ENCODE measurements at places on chromosomes 7 and 10. TPM values are rescaled to one million over a fixed set of nuclear protein-coding genes. Genes with fewer than 3 reads are reported as not detected.

Gene DDIT4
- 84.5 TPM for total RNA-seq

Gene COX19
- total RNA-seq, result 8.6 TPM

Gene IGFBP3
- 0.56 TPM for total RNA-seq

Gene CNTNAP2
- total RNA-seq, result 0.05 TPM

Gene SPDYE1
- not detected for total RNA-seq

Gene STEAP4
- total RNA-seq, result not detected

Gene PAX4
- total RNA-seq, result not detected

Gene SLC26A5
- total RNA-seq, result not detected

Gene LANCL2
- total RNA-seq, result 28.0 TPM

DNA sequence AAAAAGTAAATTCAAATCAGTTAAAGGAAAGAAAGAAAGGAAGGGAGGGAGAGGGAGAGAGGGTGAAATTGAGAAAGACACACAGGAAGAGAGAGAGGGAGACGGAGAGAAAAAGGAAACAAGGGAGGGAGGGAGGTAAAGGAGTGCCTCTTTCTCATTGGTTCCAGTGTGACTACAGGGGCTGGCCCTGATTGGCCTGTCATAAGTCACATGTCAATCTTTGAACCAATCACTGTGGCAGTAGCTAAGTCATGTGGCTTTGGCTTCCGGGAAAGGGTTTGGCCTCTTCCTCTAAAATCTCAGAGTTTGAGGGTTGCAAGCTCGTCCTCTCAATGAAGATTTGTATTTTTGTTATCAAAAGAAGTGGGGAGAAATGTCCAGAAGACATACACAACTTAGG, 150.2 kb downstream of the RAB11FIP2 start:
- no peaks in the 10 kb centered on the region for H3K27me3 ChIP-seq
- no peaks in the 10 kb centered on the region for H3K4me1 ChIP-seq
- DNase-seq, result peak; percentile 52
- H3K36me3 ChIP-seq, result no peaks in the 10 kb centered on the region
- H3K27ac ChIP-seq, result no peak overlapping the region
- H3K4me3 ChIP-seq, result no peak overlapping the region

DNA sequence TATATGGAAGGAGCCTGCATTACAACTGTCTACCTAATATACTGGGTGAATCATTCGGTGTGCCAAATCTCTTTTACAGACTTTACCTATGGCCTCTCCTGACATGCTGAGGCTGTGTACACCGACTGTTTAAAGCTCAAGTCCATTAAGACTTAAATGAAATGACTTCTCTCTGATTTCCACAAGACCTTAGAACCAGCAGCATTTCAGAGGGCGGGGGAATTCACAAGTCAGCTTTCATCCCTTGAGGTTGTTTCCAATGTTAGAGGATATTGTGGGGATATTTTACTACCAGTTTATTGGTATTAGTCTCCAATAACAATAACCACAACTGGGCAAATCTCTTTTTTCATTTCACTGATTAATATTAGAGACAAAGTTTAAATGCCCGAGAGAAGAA, 87.1 kb upstream of the IKZF1 start:
- no peaks in the 10 kb centered on the region for H3K36me3 ChIP-seq
- DNase-seq, result no peak
- no peak overlapping the region for H3K27ac ChIP-seq
- H3K4me3 ChIP-seq, result no peak overlapping the region
- H3K4me1 ChIP-seq, result no peaks in the 10 kb centered on the region

DNA sequence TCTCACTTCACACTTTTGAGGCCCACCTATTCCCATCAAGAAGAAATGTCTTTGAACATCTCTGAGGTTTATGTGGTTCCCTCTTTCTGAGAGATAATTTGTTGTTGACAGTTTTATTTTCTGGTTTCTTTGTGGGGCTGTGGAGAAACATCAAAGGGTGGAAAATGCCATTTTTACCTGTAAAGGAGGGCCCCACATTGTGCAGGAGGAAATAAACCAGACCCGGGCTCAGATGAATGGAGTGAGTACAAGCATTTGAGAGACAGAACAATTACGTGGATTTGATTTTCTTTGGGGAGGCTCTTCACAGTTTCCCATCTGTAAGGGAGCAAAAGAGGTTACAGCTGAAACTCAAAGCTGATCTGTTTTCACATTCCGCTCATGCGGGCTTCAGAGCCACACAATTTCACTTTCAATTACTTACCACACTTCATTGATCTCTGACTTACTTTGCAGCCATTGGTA, 29.8 kb downstream of the ITPRIP start:
- H3K36me3 ChIP-seq, result 0 out of 2 replicates have a peak, but pooled peaks cover 5% of the 10 kb centered on the region
- H3K27me3 ChIP-seq, result no peaks in the 10 kb centered on the region
- peaks cover 9% of the 10 kb centered on the region for H3K4me1 ChIP-seq
- H3K4me3 ChIP-seq, result no peak overlapping the region

- peaks cover 6% of the 10 kb centered on the region for H3K36me3 ChIP-seq
- H3K27ac ChIP-seq, result no peak overlapping the region
- H3K4me1 ChIP-seq, result peaks cover 13% of the 10 kb centered on the region
- no peak for DNase-seq
- no peak overlapping the region for H3K4me3 ChIP-seq
- H3K27me3 ChIP-seq, result no peaks in the 10 kb centered on the region
Measured at GRCh38 chr10:62075912-62076311, 174.4 kb downstream of the ARID5B start.

GRCh38 chr10:34812771-34813170, 2.3 kb downstream of the PARD3 start:
- H3K4me3 ChIP-seq, result no peak overlapping the region
- peaks cover 15% of the 10 kb centered on the region for H3K4me1 ChIP-seq
- H3K36me3 ChIP-seq, result no peaks in the 10 kb centered on the region
- DNase-seq, result no peak
- no peaks in the 10 kb centered on the region for H3K27me3 ChIP-seq

DNA sequence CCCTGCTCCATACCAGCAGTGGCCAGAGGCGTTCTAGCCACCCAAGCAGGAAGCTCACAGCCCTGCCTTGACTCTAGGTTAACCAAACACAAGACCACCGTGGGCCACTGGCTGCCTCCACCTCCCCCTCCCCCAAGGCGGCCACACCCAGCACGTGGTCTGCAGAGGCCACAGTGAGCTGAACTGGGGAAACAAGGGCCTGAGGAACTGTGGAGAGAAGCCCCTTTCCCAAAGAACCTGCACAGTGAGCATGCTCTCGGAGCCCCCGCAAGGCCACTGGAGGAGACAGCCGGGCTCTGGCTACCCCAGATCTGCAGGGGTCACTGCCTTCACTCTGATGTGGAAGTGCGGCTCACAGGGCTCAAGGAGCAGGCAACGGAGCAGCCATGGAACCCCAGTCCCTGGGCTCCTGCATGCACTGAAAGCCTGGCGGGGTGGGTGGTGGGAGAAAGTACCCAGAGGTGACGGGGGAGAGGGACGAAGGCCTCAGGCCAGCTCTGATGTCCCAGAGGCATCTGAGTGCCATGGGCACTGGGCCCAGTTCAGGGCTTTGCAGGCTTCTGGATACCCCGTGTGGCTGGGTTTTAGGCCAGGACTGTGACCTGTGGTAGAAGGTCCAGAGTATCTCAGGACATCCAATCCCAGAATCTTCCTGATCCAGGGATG, 189.2 kb downstream of the EBF3 start:
- no peak overlapping the region for H3K27ac ChIP-seq
- DNase-seq, result no peak
- H3K4me3 ChIP-seq, result no peak overlapping the region

DNA sequence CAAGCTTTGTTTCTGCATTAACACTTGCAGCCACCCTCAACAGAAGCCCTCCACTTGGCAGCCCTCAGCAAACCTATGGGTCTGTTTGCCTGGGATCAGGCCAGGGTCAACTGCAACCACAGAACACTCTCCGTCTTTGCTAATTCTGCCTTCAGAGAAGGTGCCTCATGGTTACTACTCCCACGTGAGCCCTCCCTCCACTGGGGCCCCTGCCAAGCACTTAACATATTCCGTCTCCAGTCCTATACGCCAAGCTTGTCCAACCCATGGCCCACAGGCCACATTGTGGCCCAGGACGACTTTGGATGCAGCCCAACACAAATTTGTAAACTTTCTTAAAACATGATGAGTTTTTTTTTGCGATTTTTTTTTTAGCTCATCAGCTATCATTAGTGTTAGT, 54.7 kb downstream of the HSPA12A start:
- H3K4me3 ChIP-seq, result no peak overlapping the region
- H3K27me3 ChIP-seq, result no peaks in the 10 kb centered on the region
- DNase-seq, result no peak
- H3K4me1 ChIP-seq, result no peaks in the 10 kb centered on the region
- no peak overlapping the region for H3K27ac ChIP-seq

GRCh38 chr7:74020390-74020789, 7.6 kb upstream of the ELN start:
- H3K36me3 ChIP-seq, result no peaks in the 10 kb centered on the region
- H3K4me3 ChIP-seq, result no peak overlapping the region
- no peaks in the 10 kb centered on the region for H3K27me3 ChIP-seq
- DNase-seq, result peak; percentile 54
- no peak overlapping the region for H3K27ac ChIP-seq

DNA sequence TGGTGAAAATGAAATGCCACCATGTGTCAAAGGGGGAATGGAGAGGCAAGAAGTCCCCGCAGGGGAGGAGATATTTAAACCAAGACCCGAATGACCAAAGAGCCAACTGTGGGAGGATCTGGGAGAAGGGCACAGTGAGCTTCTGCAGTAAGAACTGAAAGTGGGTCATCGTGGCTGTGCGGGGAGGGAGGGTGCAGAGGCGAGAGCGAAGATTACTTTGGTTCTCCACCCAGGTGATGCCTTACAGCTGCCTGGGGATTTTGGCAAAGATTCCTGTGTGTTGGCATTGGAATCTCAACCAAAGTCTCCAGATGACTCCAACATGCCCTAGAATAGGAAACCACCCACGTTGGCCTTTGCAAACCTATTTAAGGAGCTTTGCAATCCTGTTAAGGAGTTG, 44.2 kb upstream of the ADAM12 start:
- DNase-seq, result no peak
- H3K36me3 ChIP-seq, result no peaks in the 10 kb centered on the region
- no peaks in the 10 kb centered on the region for H3K27me3 ChIP-seq
- H3K27ac ChIP-seq, result no peak overlapping the region
- no peaks in the 10 kb centered on the region for H3K4me1 ChIP-seq

- H3K36me3 ChIP-seq, result no peaks in the 10 kb centered on the region
- H3K4me3 ChIP-seq, result peak overlapping the region; percentile 99
- no peak for DNase-seq
- H3K27ac ChIP-seq, result peak overlapping the region; percentile 25
- peaks cover 7% of the 10 kb centered on the region for H3K4me1 ChIP-seq
Measured at GRCh38 chr7:4683043-4683883, 1.2 kb downstream of the FOXK1 start.

DNA sequence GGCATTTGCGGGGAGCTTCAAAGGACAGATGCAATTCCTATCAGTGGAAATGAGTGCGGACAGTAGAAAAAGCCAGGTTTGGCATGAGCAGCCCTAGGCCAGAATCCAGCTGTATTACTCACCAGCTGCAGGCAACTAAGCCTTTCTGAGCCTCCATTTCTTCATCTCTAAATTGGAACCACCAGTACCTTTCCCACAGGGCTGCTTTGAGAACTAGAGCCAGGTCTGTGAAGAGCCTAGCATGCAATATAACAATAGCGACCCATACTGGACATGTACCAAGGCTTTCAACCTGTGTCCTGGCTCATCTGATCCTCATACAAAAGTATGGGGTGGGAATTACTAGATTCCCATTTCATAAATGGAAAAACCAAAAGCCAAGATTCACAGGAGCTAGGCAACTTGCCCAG, 101.0 kb downstream of the GSAP start:
- peaks cover 4% of the 10 kb centered on the region for H3K4me1 ChIP-seq
- H3K36me3 ChIP-seq, result no peaks in the 10 kb centered on the region
- H3K4me3 ChIP-seq, result no peak overlapping the region
- H3K27me3 ChIP-seq, result no peaks in the 10 kb centered on the region
- no peak for DNase-seq

DNA sequence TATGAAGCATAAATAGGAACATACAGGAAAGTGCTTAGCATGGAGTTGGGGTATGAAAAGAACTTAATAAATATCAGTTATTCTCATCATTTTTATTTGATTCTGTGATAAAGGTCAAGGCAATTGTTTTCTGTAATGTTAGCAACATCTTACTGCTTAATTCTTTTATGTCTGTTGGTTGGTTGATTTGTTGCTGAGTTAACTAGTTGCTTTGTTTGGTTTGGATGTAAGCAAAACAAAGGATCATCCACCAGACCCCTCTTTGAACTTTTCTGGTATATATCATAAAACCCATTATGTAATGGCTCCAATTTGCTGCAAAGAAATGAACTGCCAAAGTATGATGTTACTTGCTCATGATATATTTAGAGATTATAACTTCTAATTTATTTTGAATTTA, 44.5 kb downstream of the CH25H start:
- H3K4me3 ChIP-seq, result no peak overlapping the region
- no peaks in the 10 kb centered on the region for H3K36me3 ChIP-seq
- H3K27me3 ChIP-seq, result no peaks in the 10 kb centered on the region
- no peaks in the 10 kb centered on the region for H3K4me1 ChIP-seq
- no peak overlapping the region for H3K27ac ChIP-seq

DNA sequence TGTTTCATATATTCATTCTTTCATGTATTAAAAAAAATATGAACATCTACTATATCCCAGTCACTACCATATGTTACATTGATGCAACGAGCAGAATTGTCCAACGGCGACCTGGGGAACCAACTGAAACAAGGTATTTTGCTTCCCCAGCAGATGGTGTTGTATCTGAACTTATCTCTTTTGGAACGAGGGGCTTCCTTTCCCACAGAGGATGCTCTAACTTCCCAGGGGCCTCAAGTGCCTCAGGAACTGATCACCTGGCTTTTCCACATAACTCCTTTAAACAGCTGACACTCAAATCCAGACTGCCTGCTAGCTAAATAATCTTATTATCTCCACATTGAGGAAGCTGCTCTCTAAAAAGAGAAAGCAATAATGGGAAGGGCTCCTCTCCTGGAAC, 259.3 kb downstream of the HTR7 start:
- no peaks in the 10 kb centered on the region for H3K36me3 ChIP-seq
- DNase-seq, result no peak
- no peak overlapping the region for H3K27ac ChIP-seq
- no peak overlapping the region for H3K4me3 ChIP-seq

DNA sequence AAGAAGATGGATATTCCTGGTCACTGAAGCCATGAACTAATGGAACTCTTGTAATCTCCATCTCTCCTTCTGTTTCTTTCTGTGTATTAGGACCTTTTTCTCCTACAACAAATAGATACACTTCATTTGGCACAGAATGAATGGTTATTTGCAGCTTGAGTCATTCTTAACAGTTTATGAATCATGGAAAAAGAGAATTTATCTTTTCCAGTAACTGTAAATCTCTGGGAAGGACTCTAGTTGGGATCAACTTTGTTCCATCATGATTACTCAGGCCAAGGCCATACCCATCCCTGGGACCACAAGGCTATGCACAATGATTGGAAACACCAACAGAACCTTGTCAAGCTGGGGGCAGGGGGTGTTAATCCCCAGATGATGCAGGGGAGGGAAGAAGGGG, 36.1 kb upstream of the MDFIC start:
- no peaks in the 10 kb centered on the region for H3K27me3 ChIP-seq
- no peak overlapping the region for H3K27ac ChIP-seq
- no peaks in the 10 kb centered on the region for H3K36me3 ChIP-seq
- no peak overlapping the region for H3K4me3 ChIP-seq
